AG04450 (cell line): ENCODE measurements at places on chromosomes 16 and 17. TPM values are rescaled to one million over a fixed set of nuclear protein-coding genes. Genes with fewer than 3 reads are reported as not detected.

GRCh38 chr17:48213797-48214196, 106.2 kb downstream of the SNX11 start:
- no peak for DNase-seq

DNA sequence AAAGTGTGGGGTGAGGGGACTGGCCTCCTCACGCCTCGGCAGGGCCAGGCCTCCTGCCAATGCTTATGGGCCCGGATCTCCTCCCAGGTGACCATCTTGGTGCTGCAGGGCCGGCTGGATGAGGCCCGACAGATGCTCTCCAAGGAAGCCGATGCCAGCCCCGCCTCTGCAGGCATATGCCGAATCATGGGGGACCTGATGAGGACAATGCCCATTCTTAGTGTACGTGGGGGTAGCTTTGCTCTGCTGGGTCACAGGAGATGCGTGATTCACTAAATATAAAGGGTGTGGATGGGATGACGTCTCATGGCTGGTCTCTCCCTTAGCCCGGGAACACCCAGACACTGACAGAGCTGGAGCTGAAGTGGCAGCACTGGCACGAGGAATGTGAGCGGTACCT, 19.5 kb downstream of the NUP85 start:
- DNase-seq: no peak

- DNase-seq: no peak
Observed at GRCh38 chr17:15946611-15947120, 1.7 kb downstream of the ADORA2B start.

GRCh38 chr16:12082226-12082887, 105.8 kb downstream of the SNX29 start:
- no peak for DNase-seq

GRCh38 chr17:42387661-42388380, 421 bp downstream of the STAT3 start:
- DNase-seq: no peak

DNA sequence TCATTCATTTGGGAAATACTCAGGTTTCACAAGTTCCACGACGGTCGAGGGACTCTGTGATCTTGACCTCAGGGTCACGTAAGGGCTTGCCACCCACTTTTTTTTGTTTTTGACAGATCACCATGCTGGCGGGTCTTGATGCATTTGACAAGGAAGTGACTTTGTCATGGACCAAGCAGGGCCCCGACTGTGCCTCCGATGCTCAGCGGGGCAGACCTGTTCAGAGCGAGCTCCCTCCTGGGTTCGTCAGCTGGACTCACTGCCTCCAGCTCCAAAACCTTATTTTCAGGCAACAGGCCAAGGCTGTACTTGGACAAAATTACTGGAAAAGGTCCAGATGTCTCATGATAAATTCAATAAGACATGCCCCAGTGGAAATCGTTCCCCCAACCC, 9.0 kb upstream of the CLEC18A start:
- DNase-seq: no peak

DNA sequence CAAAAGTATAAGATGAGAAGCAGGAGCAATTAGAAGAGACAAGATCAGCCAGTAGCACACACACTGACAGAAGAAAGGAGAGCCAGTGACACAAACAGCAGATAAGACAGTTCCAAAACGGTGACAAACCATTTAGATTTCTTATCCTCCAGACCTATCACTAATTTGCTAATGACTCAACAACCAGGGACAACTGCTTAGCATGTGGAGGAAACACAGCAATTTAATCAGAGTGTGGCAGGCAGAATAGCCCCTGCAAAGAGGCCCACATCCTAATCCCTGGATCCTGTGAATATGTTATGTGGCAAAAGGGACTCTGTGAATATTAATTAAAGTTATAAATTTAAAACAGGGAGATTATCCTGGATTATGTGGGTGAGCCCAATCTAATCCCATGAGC, 81.1 kb downstream of the CACNG1 start:
- DNase-seq: no peak

GRCh38 chr17:77405867-77406732, 265.3 kb downstream of the SEC14L1 start:
- DNase-seq: no peak

DNA sequence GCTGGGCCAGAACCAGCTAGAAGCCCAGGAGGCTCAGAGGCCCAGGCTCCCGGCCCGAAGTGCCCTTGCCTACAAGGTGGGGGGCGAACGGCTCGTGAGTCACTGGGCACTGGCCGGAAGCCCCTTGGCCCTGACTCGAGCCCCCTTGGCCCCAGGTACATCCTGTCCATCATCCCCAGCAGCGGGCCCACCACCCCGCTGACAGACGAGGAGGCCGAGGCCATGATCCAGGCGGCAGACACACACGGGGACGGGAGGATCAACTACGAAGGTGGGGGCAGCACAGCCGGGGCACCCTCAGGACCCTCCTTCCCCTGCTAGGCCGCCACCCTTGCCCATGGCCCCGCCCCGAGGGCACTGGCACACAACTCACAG, 15.8 kb upstream of the AATK start:
- no peak for DNase-seq

GRCh38 chr17:49527927-49528651, 33.0 kb downstream of the NGFR start:
- DNase-seq: no peak

- no peak for DNase-seq
Observed at GRCh38 chr17:75350706-75351105, 54.8 kb downstream of the GRB2 start.

DNA sequence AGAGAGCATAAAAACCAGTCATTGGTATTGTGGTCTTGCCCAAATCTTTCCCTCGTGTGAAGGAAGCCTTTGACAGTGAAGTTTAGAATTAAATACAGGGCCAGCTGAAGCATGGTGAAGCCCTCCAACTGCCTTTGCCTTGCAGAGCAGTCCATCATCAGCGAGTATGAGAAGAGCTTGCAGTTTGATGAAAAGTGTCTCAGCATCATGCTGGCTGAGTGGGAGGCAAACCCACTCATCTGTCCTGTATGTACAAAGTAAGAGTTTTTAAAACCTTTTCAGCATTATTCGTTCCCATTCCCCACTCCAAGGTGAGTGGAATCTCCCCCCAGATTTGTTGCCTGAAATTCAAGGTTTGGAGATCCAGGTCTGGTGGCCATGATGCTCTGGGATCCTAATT, 5.8 kb downstream of the RPAIN start:
- no peak for DNase-seq

- no peak for DNase-seq
Observed at GRCh38 chr16:12416136-12416787, 387.4 kb downstream of the CPPED1 start.

Gene HP
- not detected in 2 replicates for polyA plus RNA-seq

Gene GAS2L2
- not detected in 2 replicates for polyA plus RNA-seq

Gene CCT6B
- polyA plus RNA-seq: 1.9 and 2.3 TPM in 2 replicates

Gene RHOT2
- 38.0 and 53.3 TPM in 2 replicates for polyA plus RNA-seq
